ENCODE measurements at places on chromosomes 1 and 21. TPM values are rescaled to one million over a fixed set of nuclear protein-coding genes. Genes with fewer than 3 reads are reported as not detected.
A peak's percentile ranks its signal among the peaks of the same experiment; 100 is the strongest.

DNA sequence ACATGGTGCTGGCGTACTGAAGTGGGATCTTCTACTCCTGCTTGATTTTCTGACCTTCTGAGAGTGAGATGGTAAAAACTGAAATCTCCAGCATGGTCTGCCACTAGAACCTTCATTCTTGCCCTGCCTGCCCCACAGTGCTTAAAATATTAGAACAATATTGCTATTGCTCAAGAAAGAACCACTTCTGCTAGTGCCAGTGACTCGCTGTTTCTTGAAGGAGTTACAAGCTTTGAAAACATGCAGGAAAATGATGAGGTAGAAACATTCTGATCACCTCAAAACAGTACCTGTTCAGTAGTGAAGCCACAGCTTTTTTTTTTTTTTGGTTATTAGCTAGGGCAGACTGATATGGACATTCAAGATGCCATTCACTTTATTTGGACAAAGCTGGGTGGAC is 95.3 kb downstream of the BACH1 start:
- no peaks in the 10 kb centered on the region for H3K27me3 ChIP-seq
- no peaks in the 10 kb centered on the region for H3K36me3 ChIP-seq
- H3K4me3 ChIP-seq = no peak overlapping the region
- no peak for DNase-seq
- no peak overlapping the region for H3K27ac ChIP-seq

The GABPB2 gene
- 285 TPM for total RNA-seq

DNA sequence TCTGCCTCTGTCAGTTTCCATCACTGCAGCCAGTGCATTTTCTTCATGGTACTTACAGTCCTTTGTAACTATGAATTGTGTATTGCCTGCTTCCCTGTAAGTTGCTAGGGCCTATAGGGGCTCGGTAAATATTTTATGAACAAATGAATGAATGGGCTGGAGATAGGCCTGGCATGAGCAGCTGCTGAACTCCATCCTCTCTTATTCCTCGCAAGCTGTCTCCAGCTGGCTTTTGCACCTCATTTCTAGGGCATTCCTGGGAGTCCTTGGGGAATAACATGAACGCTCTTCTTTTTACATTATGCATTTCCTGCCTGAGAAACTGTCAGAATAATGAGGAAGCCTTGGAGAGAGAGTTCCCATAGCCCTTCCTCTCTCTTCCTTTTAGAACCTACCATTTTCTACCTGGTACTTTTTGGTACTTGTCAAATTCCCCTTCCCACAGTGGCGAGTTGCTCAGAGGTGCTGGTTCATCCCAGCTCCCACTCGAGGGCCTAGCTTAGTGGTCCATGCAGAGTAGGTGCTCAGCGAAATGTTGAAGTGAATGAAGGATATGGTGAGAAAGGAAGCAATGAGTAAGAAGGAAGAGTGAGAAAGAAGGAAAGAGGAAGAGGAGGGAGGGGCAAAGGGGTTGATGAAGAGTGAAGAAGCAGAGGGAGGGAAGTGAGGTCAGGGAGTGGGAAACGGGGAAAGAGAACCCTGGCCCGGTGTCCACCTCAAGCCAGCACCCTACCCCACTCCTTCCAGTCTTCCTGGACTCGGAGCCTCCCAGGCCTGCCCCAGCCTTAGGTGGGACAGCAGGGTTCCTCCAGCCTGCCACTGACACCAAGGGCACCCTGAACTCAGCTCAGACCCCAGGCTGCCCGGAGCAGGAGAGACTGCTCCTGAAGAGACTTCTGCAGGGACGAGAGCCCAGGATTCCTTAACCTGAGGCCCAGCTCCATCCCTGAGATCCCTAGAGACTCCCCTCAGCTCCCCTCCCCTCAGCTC is 29.6 kb downstream of the KCNC4 start:
- no peak overlapping the region for H3K27ac ChIP-seq
- H3K36me3 ChIP-seq = no peaks in the 10 kb centered on the region
- H3K27me3 ChIP-seq = no peaks in the 10 kb centered on the region
- no peak for DNase-seq
- no peaks in the 10 kb centered on the region for H3K4me1 ChIP-seq

The ALG14 gene
- 1.8 TPM for total RNA-seq

The SSR2 gene
- 240 TPM for total RNA-seq

- H3K27ac ChIP-seq = no peak overlapping the region
- no peaks in the 10 kb centered on the region for H3K36me3 ChIP-seq
- DNase-seq = no peak
- H3K4me1 ChIP-seq = no peaks in the 10 kb centered on the region
Observed at GRCh38 chr1:189619682-189620332, 857.9 kb downstream of the BRINP3 start.

The FHAD1 gene
- total RNA-seq = 4.1 TPM

The NECAP2 gene
- 60.1 TPM for total RNA-seq

The DEPDC1 gene
- total RNA-seq = 5.6 TPM

DNA sequence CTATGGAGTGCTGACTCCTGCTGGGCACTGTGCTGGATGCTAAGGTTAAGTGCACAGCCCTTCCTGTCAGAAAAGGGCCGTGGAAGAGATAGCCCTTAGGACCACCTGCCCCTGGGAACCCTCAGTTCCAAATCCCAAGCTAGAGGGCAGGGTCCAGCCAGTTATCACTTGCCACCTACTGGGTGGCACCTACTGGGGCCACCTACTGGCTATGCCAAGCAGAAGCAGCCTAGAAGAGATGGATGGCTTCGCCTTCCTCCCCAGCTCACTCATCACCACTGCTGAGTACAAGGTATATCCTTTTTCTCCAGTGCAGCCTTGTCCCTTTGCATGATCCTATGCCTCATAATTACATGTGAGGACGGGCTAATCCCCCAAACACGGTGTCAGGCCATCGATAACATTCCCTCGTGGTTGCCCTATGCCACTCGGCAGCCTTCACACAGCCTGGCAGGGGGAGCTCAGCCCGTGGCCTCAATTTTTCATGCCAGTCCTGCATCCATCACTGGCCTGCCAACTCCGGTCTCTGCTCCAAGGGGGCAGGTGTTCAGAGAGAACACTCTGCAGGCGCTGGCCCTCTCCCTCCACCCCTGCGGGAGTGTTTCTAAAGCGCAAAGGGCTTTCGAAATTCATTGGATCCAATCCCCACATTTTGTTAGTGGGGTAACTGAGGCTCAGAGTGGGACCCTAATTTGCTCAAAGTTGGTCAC is 49.0 kb downstream of the SYT2 start:
- no peaks in the 10 kb centered on the region for H3K36me3 ChIP-seq
- H3K27ac ChIP-seq = no peak overlapping the region
- H3K4me3 ChIP-seq = no peak overlapping the region
- H3K4me1 ChIP-seq = no peaks in the 10 kb centered on the region
- DNase-seq = no peak
- no peaks in the 10 kb centered on the region for H3K27me3 ChIP-seq

GRCh38 chr1:8463144-8463927 is 145.4 kb downstream of the SLC45A1 start:
- DNase-seq = peak; percentile 32
- no peaks in the 10 kb centered on the region for H3K27me3 ChIP-seq
- H3K4me3 ChIP-seq = no peak overlapping the region
- peak overlapping the region; percentile 82 for H3K27ac ChIP-seq
- H3K36me3 ChIP-seq = no peaks in the 10 kb centered on the region
- peaks cover 22% of the 10 kb centered on the region for H3K4me1 ChIP-seq

The NPL gene
- 0.29 TPM for total RNA-seq

DNA sequence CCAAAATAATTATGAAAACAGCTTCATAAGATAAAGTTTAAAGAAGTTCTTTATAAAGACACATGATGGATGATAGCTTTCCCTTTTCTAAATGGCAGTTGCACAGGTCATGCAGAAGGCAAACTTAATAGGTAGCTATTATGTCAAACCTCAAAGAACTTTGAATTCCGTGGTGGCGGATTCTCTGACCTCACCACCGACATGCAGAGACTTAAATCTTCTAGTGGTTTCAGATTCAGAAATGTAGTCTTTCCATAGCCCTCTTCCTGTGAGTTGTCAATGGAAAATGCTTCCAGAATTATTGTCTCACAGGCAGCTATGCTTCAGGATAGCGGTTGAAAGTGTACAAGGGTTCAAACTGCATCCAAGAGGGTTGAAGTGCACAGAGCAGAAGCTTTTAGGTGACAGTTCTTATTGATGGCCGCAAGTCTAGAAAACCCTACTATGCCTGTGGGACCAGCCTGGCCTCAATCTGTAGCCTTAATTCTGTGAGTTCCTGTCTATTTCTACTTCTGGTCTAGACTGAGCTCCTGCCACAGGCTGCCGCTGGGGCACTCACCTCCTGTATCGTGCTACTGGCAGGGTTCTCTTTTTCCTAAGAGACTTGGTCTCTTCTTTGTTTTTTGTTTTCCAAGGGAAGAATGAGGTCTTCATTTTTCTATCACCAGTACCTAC is 117.0 kb upstream of the ERRFI1 start:
- no peak overlapping the region for H3K4me3 ChIP-seq
- DNase-seq = no peak
- peaks cover 4% of the 10 kb centered on the region for H3K4me1 ChIP-seq

DNA sequence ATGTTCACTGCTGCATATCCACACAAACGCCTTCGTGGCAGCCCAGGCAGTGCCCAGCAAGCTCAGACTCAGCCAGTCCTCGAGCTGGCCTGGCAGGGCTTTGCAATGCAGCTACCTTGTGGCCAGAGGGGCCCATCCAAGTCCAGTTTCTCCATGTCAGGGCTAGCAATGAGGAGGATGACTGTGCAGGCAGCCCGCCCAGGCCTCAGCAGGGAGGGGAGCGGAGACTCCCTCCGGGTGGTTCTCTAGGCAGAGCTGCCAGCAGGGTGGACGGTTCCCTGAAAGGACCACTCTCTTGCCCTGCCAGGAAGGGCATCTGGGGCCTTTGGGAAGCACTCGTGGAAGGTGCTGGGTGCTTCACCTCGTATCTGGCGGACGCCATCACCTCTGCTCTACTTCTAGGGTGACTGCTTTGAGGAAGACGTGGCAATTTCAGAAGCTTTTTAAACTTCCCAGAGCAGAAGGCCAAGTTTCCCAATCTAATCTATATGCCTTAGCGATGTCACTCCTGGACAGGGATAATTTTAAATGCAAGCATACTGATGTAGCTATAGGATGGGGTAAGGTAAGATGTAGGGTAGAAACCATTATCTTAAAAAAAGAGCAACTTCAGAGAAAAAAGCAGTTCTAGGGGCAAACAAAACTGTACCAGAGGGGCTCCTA is 56.2 kb downstream of the RUNX1 start:
- H3K27ac ChIP-seq = no peak overlapping the region
- H3K27me3 ChIP-seq = no peaks in the 10 kb centered on the region
- no peak for DNase-seq
- H3K4me3 ChIP-seq = no peak overlapping the region

- H3K27me3 ChIP-seq = no peaks in the 10 kb centered on the region
Observed at GRCh38 chr1:29634746-29635335, 398.5 kb downstream of the PTPRU start.

GRCh38 chr1:21670059-21670881 is 1.1 kb upstream of the RAP1GAP start:
- DNase-seq = no peak
- H3K4me1 ChIP-seq = peaks cover 18% of the 10 kb centered on the region
- no peak overlapping the region for H3K27ac ChIP-seq
- H3K4me3 ChIP-seq = no peak overlapping the region

DNA sequence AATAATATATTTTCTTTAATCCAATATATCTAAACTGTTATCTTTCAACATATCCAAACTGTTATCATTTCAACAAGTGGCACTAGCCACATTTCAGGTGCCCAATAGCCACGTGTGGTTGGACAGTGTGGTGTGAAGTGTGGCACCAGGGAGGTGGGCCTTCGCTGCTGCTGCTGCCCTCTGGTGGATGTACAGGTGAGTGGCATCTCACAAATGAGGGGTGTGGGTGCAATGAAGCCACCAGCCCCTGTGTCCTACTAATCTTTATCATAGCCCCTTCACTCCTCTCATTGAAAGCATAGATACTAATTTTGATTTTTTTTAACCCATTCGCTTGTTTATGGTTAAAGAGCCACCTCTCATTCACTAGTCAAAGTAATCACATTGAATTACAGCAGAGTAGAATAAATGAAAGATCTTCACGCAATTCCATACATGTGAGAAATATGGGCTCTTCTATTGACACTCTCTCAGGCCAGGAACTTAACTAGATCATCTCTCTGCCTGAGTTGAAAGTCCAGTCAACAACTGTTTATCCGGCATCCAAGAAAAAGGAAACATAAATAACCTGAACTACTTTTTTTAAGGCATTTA is 499.2 kb downstream of the OMA1 start:
- no peaks in the 10 kb centered on the region for H3K36me3 ChIP-seq
- no peak for DNase-seq
- H3K4me3 ChIP-seq = no peak overlapping the region
- no peaks in the 10 kb centered on the region for H3K27me3 ChIP-seq

DNA sequence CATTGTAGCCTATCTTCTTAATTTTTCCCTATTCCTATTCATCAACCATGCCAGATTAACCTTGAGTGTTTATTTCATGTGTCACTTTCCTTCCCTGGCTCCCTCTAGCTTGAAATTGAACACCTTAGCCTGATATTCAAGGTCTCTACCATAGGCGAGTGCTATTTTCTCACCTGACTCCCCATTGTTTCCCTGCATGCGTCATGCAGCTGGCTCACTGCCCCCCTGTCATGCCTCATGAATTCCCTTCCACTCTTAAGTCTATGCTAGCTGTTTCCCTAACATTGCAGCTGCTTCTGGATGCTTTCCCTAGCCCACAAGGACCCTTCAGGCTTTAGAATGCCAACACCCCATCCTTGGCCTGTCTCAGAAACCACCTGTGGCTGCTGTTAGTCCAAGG is 56.7 kb upstream of the CD1D start:
- no peak overlapping the region for H3K4me3 ChIP-seq
- no peak overlapping the region for H3K27ac ChIP-seq
- H3K4me1 ChIP-seq = no peaks in the 10 kb centered on the region
- H3K27me3 ChIP-seq = no peaks in the 10 kb centered on the region

DNA sequence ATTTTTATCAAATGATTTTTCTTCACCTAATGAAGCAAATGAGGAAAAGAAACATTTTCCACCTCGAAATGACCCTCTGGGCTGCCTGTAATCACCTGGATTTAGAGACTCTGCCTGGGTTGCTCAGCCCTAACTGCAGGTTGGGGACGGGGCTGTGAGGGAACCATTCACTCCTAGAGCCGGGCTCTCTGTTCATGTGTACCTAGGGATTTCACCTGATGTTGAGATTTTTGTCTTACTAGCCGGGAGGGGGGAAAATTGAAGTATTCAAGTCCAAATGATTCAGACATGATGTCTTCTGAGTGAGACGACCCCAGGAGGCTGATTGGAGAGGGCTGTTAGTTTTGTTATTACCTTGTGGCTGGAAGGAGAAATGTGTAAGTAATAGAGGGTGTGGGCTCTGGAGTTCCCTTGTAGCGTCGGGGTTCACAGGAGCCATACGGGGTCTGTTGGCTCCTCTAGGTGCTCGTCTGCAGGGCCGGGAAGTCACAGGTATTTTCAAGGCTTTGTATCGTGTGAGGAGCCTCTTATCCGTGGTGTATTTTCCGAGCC is 42.3 kb upstream of the PWP2 start:
- no peaks in the 10 kb centered on the region for H3K27me3 ChIP-seq
- H3K4me3 ChIP-seq = no peak overlapping the region
- no peak overlapping the region for H3K27ac ChIP-seq
- DNase-seq = no peak
- no peaks in the 10 kb centered on the region for H3K4me1 ChIP-seq

Measured in uterus (tissue), 4 donors.